ENCODE measurements at places on chromosomes 4 and X.

GRCh38 chr4:110902500-110902899 is 279.6 kb upstream of the PITX2 start:
- no peak for DNase-seq

DNA sequence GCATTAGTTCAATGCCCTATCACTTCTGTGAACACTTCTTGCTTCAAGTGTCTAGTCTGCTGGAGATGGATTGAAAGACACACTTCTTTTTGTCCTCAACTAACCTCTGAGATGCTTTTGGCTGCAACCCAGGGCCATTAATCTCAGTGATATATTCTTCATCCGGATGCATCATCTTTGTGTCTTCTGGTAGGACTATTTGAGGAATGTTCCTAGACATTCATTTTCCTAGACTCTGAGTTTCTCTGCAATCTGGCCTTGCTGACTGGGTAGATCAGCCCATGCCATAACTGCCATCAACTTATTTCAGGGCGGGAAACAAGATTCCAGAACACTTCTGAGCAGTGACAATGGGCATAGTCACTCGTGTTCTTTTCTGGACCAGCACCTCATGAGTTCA is 329.4 kb downstream of the PDGFC start:
- no peak for DNase-seq

DNA sequence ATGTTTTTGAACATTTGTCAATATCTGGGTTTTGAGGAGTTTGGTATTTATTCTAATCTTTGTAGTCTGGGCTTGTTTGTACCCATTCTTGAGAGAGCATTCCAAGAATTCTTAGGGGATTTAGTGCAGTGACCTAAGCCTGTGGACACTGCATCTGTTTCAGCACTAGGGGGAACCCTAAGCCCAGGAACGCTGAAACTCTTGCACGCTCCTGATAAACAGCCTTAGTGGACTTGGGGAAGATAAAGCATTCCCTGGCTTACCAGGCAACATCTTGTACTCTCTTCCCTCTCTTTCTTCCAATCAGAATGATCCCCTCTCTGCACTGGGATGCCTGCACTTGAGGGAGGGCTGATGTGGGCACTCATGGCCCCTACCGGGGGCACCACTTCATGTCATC is 654.9 kb upstream of the HTR2C start:
- DNase-seq = peak; percentile 43

DNA sequence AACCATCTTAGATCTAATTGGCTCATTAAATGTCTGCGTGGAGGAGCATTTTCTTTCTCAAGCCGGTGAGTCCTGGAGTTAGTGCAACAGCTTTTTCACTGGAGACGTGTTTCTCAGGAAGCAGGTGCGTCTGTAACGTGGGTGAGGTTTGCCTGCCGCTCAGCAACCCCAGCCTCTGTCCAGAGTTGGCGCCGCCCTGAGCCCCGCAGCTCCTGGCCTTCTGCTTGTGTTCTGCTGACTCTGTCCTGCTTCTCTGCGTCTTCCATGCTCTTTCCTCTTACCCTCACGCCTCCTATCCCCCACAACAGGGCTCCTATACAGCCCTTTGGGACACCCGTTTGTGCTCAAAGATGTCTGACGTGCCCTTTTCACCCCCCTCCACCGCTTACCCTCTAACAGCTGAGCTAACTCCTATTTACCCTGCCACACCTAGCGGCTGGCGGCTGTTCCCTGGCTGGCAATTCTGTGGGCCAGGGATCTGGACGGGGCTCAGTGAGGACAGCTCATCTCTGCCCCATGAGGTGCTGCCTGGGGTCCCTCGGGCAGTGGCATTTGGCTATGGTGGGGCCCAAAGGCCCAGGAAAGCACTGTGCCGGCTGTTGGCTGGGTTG is 18.8 kb downstream of the DOK7 start:
- DNase-seq = no peak

DNA sequence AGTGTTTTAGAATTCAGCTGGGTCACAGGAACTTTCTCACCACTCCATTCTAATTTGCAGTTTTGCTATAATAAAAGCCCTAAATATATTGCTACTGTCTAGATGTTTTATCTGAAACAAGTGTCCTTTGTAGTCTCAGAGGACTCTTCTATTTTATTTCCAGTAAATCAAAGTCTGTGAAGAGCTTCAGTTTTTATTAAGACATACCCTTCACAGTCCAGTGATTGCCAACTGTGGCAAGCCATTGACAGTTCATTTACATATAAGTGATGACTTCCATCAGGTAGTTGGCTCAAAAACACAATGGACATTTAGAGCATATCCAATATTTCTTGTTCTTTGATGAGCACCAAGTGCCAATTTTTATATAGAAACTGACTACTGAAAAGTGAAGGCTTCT is 466.1 kb downstream of the IQCM start:
- DNase-seq = no peak

GRCh38 chrX:25144043-25144940 is 128.5 kb upstream of the ARX start:
- DNase-seq = peak; percentile 43

GRCh38 chrX:145405012-145405411 is 157.7 kb downstream of the SPANXN1 start:
- DNase-seq = peak; percentile 19

- DNase-seq = no peak
Observed at GRCh38 chr4:176579226-176579625, 213.5 kb downstream of the VEGFC start.

DNA sequence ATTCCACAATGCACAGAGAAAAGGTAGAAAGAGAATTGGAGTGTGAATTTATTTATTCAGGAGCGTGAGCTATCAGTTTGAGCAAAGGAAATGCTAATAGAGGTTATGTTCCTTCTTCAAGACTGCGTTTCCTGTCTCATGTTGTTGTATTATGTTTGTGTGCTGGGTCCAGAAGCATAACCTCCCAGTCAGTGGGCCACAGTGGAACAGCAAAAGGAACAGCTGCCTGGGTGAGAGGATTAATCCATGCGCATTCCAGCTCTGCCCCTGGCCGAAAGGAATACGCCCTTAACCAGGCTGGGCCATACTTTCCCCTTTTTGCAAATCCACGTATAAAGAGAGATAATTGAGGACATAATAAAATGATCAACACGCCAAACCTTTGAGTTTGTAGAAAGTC is 32.4 kb upstream of the ARX start:
- DNase-seq = no peak

DNA sequence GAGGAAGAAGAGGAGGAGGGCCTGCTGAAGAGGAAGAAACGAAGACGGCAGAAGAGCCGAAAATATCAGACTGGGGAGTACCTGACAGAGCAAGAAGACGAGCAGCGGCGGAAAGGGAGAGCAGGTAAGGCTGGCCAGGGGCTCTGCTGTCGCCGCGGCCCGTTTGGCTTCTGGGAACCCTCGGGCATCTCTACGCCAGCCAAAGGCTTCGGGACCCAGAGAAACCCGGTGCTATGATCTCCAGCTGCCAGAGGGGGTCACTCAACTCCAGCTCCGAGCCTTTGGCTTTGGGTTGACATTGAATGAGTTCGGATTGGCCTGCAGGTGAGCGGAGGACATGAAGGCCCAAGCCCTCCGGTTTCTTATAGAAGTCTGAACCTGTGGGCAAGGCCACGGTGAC is 42.8 kb downstream of the BCORL1 start:
- DNase-seq = no peak

GRCh38 chr4:45004847-45005565 is 278.6 kb upstream of the GNPDA2 start:
- DNase-seq = no peak

DNA sequence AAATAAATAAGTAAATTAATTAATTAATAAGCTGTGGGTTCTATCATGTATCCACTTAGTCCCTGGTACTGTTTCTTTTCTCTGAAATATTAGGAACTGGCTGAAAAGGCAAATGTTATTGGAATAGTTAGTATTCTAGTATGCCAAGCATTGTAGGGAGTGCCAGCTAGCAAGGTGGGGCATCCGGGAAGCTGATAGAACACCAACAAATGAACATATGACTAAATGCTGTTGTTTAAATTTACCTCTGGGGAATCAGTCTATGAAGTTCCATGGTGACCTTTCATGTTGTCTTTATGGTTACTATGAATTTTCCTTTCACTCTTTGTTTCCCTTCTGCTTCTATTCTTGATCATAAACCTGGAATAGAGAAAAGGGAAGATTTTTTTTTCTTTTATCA is 32.7 kb downstream of the NUDT6 start:
- no peak for DNase-seq

DNA sequence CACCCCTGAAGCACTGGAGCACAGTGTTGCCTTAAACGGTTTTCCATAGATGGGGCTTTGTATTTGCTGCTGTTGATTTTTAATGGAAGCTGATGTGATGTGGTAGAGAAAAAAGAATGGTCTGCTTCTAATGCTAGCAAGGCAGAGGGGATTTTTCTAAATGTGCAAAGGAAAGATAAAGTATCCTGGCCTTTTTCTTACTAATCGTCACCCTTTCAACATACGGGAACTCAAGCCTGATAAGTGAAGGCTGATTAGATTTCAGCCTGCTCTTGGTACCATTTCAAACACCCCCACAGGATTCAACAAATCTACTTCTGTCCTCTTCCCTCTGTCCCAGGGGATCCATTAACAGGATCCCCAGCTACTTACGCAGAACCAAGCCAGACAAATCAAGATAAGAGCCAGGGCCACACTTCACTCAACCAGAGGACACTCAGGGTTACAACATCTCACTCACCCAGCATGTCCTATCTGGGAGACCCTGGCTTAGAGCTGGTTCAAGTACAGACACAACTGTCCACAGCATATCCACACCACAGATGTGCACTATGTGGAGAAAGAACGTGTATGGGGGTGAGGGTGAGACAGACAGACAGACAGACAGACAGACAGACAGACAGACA is 180.0 kb downstream of the SH3KBP1 start:
- no peak for DNase-seq

GRCh38 chrX:119971184-119971583 is 27.6 kb upstream of the NKAP start:
- DNase-seq = no peak

- no peak for DNase-seq
Observed at GRCh38 chrX:65596270-65597034, 61.9 kb upstream of the LAS1L start.

DNA sequence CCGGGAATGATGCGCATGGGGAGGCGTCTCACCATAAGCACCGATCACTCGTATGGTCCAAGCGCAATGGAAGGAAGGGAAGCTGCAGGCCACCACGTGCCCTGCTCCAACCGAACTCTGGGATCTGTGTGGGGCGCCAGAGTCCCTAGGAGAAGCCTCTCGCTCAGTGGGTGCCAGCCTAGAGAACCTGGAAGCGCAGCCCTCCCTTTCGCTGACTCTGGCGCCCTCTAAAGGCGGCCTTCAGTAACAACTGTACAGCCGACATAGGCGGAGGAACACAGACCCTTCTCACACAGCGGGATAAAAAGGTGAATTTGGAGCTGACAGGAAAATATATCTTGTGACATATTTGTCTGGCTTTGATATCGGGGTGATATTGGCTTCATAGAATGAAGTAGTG is 76.0 kb downstream of the INTS6L start:
- DNase-seq = peak; percentile 64

- DNase-seq = no peak
Observed at GRCh38 chrX:19684311-19684710, 169.0 kb upstream of the MAP3K15 start.

GRCh38 chrX:118437283-118437682 is 58.3 kb upstream of the DOCK11 start:
- DNase-seq = no peak

DNA sequence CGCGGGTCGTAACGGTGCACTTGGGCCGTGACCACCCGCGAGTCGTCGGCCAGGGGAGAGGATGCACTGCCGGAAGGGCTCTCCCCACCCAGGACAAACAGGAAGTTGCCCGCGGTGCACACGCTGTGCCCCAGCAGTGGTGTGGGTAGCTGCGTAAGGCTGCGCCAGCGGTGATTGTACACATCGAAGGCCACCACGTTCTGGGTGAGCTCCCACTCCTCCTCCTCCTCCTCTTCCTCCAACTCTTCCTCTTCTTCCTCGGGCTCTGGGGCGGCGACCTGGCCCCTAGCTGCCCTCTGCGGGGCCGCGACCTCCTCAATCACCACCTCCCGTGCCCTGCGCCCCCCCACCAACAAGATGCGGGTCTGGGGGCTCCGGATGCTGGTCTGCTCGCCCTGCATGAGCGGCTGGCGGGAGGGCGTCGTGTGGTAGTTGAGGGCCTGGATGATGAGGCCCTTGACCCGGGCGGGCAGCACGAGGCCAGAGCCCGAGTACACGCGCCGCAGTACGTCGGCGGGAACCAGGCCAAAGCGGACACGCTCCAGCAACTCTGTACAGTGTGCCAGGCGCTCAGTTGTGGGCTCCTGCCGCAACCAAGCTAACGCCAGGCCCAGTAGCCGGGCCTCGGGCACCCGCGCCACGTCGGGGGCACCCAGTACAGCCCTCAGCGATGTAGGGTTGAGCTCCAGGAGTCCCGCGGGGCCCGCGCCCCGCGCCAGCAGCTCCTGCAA is 1.4 kb downstream of the KLHL34 start:
- no peak for DNase-seq

DNA sequence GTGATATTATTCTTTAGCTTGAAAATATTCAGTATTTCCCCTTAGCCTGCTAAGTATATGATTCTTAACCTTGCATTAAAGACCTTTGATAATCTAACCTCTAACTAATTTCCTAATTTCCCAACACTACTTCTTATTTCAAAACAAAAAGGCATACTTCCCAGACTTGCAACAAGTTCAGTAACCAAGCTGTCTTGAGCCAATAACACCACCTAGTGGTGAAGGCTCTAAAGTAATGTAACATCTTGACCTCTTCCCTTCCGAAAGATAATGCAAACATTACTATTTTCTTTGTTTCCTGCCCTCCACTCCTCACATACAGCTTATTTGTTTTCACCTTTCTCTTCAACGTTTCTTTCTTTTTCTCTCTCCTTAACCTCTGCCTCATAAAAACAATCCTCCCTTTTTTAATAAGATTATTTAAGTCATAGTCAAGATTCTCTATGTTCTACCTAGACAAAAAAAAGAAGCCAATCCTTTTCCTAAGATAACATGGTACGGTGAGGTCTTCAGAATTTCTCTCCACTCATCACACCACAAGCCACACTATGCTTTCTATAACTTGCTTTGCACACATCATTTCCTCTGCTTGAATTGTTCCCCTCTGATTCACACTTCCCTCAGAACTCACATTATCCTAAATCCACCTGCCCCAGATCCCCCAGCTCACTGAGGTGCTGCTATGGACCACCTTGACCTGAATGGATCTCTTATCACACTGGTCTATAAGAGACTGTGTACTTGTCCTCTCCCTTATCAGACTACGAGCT is 3.5 kb downstream of the FAT1 start:
- DNase-seq = peak; percentile 48

- no peak for DNase-seq
Observed at GRCh38 chr4:44493924-44494323, 45.3 kb upstream of the KCTD8 start.
